Cerebellar nuclear complex (tissue), 1 donor: ENCODE measurements at places on chromosomes 6 and 20.

DNA sequence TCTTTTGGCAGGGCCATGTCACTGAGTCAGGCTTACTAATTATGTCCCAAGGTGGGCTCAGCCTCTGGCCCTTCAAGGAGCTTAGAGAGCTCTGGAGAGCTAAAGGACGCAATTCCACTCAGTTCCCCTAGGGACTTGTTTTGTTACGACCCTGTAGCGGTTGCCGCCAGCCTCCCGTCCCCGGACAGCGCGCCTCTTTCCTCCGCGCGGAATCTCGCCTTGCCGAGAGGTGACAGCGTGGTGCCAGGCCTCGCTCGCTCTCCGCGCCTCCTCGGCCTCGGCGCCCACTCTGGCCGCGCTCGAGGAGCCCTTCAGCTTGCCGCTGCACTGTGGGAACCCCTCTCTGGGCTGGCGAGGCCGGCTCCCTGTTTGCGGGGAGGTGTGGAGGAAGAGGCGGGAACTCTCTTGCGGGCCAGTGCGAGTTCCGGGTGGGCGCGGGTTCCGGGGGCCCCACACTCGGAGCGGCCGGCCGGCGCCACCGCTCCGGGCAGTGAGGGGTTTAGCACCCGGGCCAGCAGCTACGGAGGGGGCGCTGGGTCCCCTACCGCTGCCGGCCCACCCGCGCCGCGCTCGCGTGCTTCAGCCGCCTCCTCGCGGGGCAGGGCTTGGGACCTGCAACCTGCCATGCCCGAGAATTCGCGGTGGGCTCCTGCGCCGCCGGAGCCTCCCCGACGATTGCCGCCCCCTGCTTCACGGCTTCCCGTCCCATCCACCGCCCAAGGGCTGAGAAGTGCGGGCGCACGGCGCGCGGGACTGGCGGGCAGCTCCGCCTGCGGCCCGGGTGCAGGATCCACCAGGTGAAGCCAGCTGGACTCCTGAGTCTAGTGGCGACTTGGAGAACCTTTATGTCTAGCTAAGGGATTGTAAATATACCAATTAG, 9.9 kb upstream of the ZNF311 start:
- DNase-seq: no peak

DNA sequence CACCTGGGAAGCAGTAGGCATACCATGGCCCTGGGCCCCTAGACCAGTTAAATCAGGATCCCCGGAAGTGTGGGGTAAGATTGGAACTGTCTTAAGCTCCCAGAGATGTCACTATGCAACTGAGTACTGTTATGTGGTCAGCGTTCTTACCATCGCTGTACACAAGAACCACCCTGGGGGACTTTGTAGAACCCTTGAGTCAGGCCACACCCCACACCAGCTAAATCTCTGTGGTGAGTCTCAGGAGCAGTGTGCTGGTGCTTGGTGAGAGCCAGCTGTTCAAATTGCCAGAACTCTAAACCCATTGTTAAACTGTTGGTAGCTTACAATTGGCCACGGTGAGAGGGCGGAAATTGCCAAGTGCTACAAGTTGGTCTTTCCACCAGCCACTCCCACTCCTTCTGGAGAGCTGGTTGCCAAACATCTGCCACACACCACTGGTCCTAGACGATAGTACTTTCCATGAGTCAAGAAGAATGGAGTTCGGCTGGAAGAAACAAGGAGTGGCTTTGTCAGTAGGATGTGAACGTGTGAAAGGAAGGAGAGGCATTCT, 80.5 kb upstream of the SYNDIG1 start:
- no peak for DNase-seq

DNA sequence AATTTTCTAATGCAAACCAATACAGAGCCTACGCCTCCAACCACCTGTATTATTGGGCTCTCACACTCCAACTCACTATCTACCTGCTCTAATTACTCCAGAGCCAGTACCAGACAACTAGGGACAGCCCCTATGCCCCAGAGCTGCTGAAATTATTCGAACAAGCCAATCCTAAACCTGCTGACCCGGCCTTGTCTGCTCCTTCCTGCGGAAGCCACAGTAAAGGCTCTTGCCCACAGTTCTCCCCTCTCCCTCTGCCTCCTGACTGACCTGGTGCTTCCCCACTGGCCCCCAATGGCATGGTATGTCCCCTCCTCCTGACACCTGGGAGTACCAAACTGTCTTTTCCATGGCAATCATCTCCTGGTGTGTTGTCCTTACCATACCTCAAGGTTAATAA, 4.1 kb upstream of the TOX2 start:
- DNase-seq: no peak

DNA sequence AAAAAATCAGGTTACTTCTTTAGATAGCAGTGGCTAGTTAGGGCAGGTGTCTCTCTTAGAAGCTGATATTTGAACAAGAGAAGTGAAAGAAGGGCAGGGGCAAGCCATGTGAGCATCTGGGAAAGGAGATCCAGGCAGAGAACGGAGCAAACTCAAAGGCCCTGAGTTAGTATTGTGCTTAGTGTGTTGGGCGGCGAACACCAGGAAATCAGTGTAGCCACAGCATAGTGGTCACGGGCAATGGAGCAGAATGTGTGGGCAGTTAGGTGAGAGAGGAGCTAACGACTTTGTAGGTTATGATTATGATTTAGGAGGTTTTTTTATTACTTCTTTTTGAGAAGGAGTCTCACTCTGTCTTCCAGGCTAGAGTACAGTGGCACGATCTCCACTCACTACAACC, 229.3 kb downstream of the TMEM242 start:
- no peak for DNase-seq

- no peak for DNase-seq
These were observed 514.3 kb upstream of the ID4 start for GRCh38 chr6:19322691-19323485.

- no peak for DNase-seq
These were observed 197.4 kb upstream of the PRSS16 start for GRCh38 chr6:27049863-27050781.

DNA sequence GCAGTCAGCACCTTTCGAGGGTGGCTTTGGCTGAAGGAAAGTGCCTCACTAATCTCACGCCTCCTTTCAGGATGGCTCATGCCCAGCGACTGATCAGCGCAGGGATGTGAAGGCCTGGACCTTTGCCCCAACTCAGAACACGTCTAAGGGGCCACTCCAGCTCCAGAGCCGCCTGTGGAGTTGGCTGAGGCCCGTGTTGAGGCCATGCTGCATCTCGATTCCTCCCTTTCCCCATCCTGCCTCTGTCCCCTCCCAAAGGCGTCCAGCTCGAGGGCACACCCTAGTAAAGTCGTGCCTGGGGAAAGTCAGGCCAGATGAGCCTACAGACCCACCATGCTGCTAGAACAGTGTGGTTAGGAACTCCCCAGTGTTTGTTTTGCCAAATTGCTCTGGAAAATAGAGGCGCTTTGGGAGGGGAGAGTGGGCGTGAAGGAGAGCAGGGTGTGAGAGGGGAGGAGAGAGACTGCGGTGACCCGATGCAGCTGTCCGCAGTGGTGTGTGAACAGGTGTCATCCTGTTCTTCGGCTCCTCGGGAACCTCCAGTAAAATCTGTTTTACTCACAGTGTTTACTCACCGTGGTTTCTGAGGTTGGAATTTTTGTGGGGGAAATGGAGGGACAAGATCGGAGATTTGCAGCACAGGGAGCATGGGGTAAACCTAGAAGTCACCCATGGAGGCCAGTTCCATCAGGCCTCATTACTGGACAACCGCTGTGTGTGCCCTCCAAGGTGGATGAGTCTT, 85.0 kb upstream of the PMEPA1 start:
- no peak for DNase-seq

DNA sequence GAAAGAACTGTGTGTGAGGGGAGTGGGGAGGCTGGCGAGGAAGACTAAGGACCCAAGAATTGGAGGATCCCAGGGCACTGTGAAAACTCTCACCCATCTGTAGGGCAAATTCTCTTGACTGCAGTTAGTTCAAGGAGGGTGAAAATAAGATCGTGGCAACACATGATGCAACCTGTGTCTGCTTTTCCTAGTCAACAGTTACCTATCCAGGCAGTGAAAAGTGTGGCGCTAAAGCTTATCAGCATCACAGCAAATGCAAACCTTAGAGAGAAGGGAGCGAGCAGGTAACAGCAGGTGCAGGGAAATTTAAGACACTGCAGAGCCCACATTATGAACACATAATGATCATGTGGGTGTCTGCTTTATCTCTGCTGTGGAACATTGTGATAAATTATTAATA, 97.7 kb upstream of the SGK1 start:
- no peak for DNase-seq

- DNase-seq: no peak
These were observed 123.1 kb downstream of the HIVEP2 start for GRCh38 chr6:142821860-142822259.

DNA sequence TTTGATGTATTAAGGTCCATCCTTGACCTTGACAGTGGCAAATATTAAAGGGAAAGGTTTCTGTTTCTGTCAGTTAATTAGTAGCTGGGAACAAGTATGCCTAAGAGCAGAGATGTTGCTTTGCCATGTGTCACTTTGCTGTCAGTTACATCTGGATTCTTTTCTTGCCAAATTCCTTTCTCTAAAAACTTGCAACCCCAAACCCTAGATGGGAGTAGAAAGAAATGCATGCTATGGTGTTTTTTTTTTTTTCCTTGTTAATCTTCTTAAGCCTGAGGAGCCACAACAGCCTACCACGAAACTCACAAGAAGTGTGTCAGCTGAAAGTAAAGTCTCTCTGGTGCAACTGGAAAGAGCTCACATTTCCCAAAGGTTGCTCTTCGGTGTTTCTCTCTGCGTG, 18.0 kb upstream of the CLDN20 start:
- DNase-seq: no peak

- DNase-seq: peak; percentile 48
These were observed at the start of gene SH3BGRL2 for GRCh38 chr6:79630883-79631692. Gene SH3BGRL2, plus strand, starts transcription at chr6:79631329. Its CDS starts 133 bp downstream, at chr6:79631462.

GRCh38 chr6:159305804-159306537, 136.8 kb downstream of the FNDC1 start:
- no peak for DNase-seq

GRCh38 chr6:127176146-127176545, 57.7 kb downstream of the RSPO3 start:
- DNase-seq: no peak

DNA sequence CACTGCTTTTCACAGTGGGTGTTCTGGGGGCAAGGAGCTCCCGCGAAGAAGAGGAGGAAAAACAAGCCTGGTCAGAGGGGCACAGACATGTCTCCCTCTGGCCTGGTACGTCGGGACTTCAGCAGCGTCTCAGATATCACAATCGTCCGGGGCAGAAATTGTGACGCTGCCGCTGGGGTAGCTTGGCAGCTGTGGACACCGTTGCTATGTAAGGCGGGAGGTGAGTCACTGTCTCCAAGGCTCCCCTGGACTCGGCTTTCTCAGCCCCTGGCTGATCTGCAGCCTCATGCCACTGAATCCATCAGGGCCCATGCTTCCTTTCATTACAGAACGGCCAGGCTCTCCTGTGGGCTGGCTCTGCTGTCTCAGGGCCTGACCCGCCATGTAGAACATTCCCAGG, 98.7 kb downstream of the SULF2 start:
- no peak for DNase-seq

DNA sequence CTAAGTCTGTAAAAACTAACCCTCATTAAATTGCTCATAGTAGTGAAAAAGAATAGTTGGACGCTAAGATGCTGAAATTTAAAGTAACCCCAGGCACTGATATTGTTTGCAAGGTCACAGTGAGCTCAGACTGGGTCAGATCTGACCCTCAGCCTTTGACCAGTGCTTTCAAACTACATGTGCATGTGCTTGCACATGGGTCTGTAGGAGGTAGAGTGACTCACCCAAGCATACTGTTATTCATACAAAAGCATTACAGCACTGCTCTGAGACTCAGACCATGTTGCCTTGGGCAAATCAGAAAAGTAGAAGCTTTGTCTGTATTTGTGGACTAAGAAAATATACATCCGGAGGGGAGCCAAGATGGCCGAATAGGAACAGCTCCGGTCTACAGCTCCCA, 326.4 kb upstream of the MARCKS start:
- DNase-seq: no peak

DNA sequence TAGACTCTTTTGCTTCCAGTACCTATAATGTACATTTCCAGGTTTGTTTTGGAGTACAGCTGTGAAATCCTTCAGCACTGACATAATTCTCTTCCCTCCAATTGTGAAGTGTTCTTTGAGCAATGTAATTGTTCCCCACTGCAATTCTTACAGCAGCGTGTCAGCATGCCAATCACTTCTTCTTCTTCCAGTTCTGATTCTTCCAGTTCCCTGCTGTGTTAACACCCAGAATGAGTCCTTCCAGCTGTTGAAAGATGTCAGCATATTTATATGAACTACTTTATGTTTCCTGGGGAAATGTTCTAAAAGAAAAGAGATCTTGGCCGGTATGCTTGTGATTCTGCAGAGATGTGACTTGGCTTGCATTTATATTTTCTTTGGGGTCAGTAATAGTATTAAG, 213.9 kb downstream of the UNC5CL start:
- no peak for DNase-seq

DNA sequence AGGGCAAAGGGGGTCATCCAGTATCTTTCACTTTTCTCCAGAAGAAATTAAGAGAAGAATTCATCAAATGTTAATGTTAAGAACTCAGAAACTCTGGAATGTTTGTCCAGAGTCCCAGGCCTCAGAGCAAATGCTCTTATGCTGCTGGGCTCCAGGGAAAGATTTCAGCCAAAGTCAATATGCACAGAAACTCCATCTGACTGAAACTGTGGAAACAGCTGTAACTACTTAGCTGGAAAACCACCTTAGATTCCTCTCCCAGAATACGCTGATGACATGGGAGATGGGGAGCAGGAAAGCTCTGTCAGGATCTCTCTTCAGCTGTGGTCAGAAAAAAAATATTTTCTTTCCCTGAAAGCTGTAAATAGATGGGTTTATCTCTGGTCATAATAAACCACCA, 559.6 kb downstream of the RFPL4B start:
- no peak for DNase-seq

DNA sequence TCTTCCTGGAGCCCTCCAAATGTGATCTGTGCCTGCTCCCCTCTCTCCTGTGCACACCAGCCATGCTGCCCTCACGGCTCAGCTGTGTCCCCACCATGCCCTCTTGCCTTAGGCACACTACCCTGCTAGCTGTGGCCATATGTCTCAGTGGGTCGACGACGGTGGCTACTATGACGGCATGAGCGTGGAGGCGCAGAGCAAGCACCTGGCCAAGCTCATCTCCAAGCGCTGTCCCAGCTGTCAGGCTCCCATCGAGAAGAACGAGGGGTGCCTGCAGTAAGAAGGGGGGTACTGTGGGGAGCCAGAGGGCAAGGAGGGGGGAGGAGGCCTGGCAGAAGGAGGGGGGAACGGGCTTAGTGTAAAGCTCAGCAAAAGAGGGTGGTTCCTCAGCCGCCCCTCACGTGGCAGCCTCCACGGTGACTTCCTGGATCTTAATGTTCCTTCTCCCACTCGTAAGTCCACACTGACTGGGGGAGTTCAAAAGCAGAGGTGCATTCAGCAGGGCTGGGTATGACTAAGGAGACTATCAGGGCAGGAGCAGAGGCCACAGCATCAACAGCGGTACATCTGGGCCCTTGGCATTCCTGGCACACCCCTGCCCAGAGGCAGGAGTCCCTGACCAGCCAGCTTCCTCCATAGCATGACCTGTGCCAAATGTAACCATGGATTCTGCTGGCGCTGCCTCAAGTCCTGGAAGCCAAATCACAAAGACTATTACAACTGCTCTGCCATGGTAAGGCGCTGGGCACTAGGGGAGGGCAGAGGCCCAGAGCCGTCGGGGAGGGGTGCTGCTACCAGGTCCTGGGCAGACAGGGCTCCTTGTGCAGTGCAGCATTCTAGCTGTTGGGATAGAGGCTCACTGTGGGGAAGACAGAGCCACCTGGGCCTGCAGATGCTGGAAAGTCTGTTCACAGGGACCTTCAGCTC, 8.0 kb downstream of the DNPH1 start:
- no peak for DNase-seq
